ENCODE measurements at places on chromosomes 4 and X. TPM values are rescaled to one million over a fixed set of nuclear protein-coding genes. Genes with fewer than 3 reads are reported as not detected.

SPP1 gene
- total RNA-seq, result 22.7 TPM

TCEAL3 gene
- total RNA-seq, result 14.1 TPM

VCX gene
- total RNA-seq, result not detected

TMEM144 gene
- 2.6 TPM for total RNA-seq

HS3ST1 gene
- 0.16 TPM for total RNA-seq

RRH gene
- total RNA-seq, result not detected

PRRG1 gene
- 12.3 TPM for total RNA-seq

IKBKG gene
- 15.2 TPM for total RNA-seq

C4orf50 gene
- total RNA-seq, result not detected
